ENCODE measurements at places on chromosomes 12 and 14. TPM values are rescaled to one million over a fixed set of nuclear protein-coding genes. Genes with fewer than 3 reads are reported as not detected.
A peak's percentile ranks its signal among the peaks of the same experiment; 100 is the strongest.

Gene NUDT14
- total RNA-seq, result 32.9 TPM

Gene KRT73
- total RNA-seq, result not detected

Gene C12orf56
- total RNA-seq, result 2.1 TPM

Gene NCOR2
- 306 TPM for total RNA-seq

Gene RD3L
- not detected for total RNA-seq

Gene MIP
- total RNA-seq, result not detected

GRCh38 chr12:107564946-107565345, 120.7 kb upstream of the PWP1 start:
- no peaks in the 10 kb centered on the region for H3K36me3 ChIP-seq
- no peak overlapping the region for H3K4me3 ChIP-seq
- no peaks in the 10 kb centered on the region for H3K4me1 ChIP-seq
- DNase-seq, result no peak
- H3K27me3 ChIP-seq, result no peaks in the 10 kb centered on the region

DNA sequence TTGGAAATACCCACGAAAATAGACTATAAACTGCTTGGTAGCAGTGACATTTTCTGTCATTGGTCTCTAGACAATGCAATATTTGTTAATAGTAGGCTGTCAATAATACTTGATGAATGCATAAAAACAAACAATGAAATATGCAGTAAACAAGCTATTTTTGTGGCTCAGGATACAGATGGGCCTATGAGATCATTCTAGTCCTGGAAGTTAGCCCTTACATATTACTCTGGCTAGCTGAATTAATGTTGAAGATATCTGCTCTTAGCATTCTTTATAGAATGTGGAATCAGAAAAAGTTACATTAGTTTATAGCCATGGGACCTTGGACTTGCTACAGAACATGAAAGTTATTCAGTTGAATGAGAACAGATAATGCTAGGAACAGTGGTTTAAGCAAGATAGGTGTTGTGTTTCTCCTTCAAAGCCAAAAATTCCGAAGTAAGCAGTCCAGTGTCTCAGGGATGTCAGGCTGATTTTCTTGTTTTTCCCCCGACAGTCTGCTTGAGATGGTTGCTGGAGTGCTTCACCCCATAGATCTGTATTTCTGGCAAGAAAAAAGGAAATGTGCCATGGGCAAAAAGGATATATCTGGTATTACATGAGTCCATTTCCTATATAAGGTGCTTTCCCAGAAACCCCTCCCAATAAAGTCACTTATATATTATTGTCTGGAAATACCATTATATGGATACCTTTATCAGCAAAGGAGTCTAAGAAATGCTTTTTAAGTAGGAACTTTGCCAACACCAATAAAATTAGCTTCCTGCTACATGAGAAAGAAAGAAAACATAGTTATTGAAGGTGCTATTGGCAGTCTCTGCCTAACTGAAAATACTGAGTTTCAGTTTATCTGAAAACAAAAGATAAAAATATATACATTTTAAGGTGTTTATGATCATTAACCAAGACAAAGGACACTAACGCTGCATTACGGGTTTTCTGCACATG, 619.4 kb upstream of the ATP2B1 start:
- H3K27ac ChIP-seq, result no peak overlapping the region
- peaks cover 3% of the 10 kb centered on the region for H3K4me1 ChIP-seq
- no peak for DNase-seq
- H3K27me3 ChIP-seq, result no peaks in the 10 kb centered on the region
- no peak overlapping the region for H3K4me3 ChIP-seq

GRCh38 chr14:55849833-55850232, 268.4 kb upstream of the PELI2 start:
- H3K36me3 ChIP-seq, result no peaks in the 10 kb centered on the region
- no peak overlapping the region for H3K4me3 ChIP-seq
- no peaks in the 10 kb centered on the region for H3K27me3 ChIP-seq
- DNase-seq, result no peak
- H3K4me1 ChIP-seq, result no peaks in the 10 kb centered on the region

GRCh38 chr12:93829016-93829415, 151.8 kb downstream of the CRADD start:
- no peak for DNase-seq
- H3K27ac ChIP-seq, result no peak overlapping the region
- no peak overlapping the region for H3K4me3 ChIP-seq
- H3K36me3 ChIP-seq, result no peaks in the 10 kb centered on the region
- peaks cover 6% of the 10 kb centered on the region for H3K4me1 ChIP-seq

- no peaks in the 10 kb centered on the region for H3K4me1 ChIP-seq
- no peak overlapping the region for H3K4me3 ChIP-seq
- H3K36me3 ChIP-seq, result no peaks in the 10 kb centered on the region
- no peak overlapping the region for H3K27ac ChIP-seq
- no peaks in the 10 kb centered on the region for H3K27me3 ChIP-seq
Observed at GRCh38 chr14:103753774-103754173, 38.2 kb downstream of the ZFYVE21 start.

DNA sequence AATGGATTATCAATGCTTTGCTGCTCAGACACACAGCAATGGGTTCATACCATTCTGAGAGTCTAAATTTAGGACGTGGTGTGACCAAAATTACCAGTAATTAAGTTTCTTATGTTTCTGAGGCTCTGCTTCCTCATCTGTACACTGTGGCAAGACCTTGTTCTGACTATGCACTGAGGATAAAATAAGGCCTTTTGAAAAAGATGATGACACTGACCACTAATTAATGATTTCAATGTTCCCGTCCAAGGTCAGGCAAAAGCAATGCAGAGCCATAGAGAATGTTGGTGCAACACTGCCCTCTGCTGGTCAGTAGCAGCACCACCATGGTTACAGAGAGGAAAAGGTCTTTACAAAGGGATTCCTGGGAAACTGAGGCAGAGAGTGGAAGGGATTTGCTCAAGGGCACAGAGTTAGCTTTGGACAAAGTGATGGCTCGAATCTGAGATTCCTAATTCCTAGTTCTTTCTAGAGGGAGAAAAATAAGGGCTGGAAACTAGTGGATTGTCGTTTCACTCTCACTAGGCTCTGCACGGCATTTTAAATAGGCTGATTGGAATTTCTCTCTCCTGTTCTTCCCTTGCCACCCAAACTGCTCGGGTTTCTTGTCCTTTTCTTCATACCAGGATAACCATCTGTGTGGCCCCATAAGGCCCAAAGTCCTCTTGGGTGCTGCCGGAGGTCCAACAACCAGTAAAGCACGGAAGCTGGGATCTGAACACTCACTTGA, 22.3 kb upstream of the P2RX7 start:
- H3K27ac ChIP-seq, result no peak overlapping the region
- no peaks in the 10 kb centered on the region for H3K4me1 ChIP-seq
- H3K4me3 ChIP-seq, result no peak overlapping the region
- H3K36me3 ChIP-seq, result no peaks in the 10 kb centered on the region

GRCh38 chr14:42110167-42110566, 503.5 kb downstream of the LRFN5 start:
- H3K36me3 ChIP-seq, result no peaks in the 10 kb centered on the region
- H3K4me1 ChIP-seq, result no peaks in the 10 kb centered on the region
- H3K4me3 ChIP-seq, result no peak overlapping the region
- H3K27me3 ChIP-seq, result no peaks in the 10 kb centered on the region
- DNase-seq, result no peak
- no peak overlapping the region for H3K27ac ChIP-seq

DNA sequence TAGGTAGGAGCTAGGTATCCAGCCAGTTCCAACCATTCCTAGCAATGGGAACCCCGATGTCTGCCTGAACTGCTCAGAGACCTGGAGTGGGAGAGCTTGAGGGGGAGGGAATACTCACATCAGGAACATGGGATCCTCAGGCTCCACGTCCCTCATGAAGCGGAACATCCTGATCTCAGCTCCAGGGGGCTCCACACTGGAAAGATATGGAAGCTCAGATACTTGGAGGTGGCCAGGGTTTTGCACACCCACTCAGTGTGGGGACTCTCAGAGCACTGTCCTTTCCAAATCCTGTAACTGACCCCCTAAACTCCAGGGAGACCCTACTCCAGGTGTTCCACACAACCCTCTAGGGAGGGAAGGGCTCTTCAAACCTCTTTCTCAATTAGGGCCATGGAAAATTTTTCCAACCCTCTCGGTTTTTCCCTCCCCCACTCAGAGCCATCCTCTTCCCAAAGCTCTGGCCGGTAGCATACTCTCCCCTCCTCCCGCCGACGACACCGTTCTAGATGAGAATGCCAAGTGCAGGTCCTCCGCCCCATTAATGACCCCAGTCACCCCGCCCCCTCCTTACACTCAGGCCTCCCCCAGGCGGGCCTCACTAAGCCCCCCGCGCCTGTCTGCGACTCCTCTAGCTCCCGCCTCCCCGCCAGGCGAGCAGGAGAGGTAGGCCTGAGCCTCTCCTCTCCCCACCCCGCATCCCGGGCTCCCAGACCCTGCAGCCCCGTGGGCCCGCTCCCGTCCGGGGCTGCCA, 597 bp downstream of the MLF2 start:
- H3K27ac ChIP-seq, result peak overlapping the region; percentile 99
- H3K4me1 ChIP-seq, result peaks cover 11% of the 10 kb centered on the region
- H3K4me3 ChIP-seq, result peak overlapping the region; percentile 89
- H3K36me3 ChIP-seq, result peaks cover 14% of the 10 kb centered on the region
- H3K27me3 ChIP-seq, result no peaks in the 10 kb centered on the region

- no peaks in the 10 kb centered on the region for H3K27me3 ChIP-seq
- H3K4me3 ChIP-seq, result no peak overlapping the region
- H3K4me1 ChIP-seq, result no peaks in the 10 kb centered on the region
- no peak for DNase-seq
- H3K27ac ChIP-seq, result no peak overlapping the region
Observed at GRCh38 chr12:50132505-50133135, 20.6 kb downstream of the COX14 start.

DNA sequence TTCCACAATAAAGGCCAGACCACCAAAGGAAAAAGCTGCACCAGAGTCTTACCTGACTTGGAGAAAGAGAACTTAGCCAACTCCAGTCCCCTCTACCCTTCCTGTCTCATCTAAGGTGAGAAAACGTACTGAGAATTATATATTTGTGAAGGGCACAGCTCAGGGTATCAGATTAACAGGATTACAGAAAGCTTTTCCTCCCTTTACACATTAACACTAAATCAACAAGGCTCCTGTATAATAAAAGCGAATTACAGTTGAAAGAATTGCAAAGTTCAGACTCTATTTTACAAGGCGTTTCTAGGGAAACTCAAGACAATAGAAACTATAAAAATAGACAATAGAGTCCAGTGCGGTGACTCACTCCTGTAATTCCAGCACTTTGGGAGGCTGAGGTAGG, 82.7 kb upstream of the RPL10L start:
- no peak overlapping the region for H3K27ac ChIP-seq
- no peaks in the 10 kb centered on the region for H3K36me3 ChIP-seq

GRCh38 chr14:95649230-95649629, 37.0 kb upstream of the TCL1B start:
- no peaks in the 10 kb centered on the region for H3K4me1 ChIP-seq
- H3K36me3 ChIP-seq, result no peaks in the 10 kb centered on the region
- DNase-seq, result peak; percentile 10
- no peaks in the 10 kb centered on the region for H3K27me3 ChIP-seq
